ENCODE measurements at places on chromosomes 6 and 20. TPM values are rescaled to one million over a fixed set of nuclear protein-coding genes. Genes with fewer than 3 reads are reported as not detected.

VTA1 gene
- total RNA-seq = 43.3 TPM

INSM1 gene
- not detected for total RNA-seq

PKHD1 gene
- not detected for total RNA-seq

PRKN gene
- 13.4 TPM for total RNA-seq

ECI2 gene
- 34.5 TPM for total RNA-seq

GRCh38 chr6:108712946-108713345, 135.3 kb upstream of the ARMC2 start:
- no peaks in the 10 kb centered on the region for H3K36me3 ChIP-seq
- DNase-seq = no peak

GRCh38 chr6:21859193-21859735, 265.7 kb downstream of the SOX4 start:
- H3K36me3 ChIP-seq = no peaks in the 10 kb centered on the region
- H3K4me3 ChIP-seq = no peak overlapping the region
- no peaks in the 10 kb centered on the region for H3K27me3 ChIP-seq
- no peak overlapping the region for H3K27ac ChIP-seq
- no peak for DNase-seq

- no peaks in the 10 kb centered on the region for H3K36me3 ChIP-seq
- no peak for DNase-seq
- H3K4me1 ChIP-seq = no peaks in the 10 kb centered on the region
- no peak overlapping the region for H3K4me3 ChIP-seq
- no peaks in the 10 kb centered on the region for H3K27me3 ChIP-seq
- no peak overlapping the region for H3K27ac ChIP-seq
Observed at GRCh38 chr6:24752503-24752902, 22.2 kb upstream of the GMNN start.

GRCh38 chr6:30818391-30818841, 65.9 kb upstream of the DDR1 start:
- peak overlapping the region; percentile 92 for H3K27ac ChIP-seq
- H3K4me1 ChIP-seq = peaks cover 64% of the 10 kb centered on the region

GRCh38 chr6:56814308-56814707, 140.6 kb upstream of the BEND6 start:
- H3K27me3 ChIP-seq = no peaks in the 10 kb centered on the region
- no peaks in the 10 kb centered on the region for H3K36me3 ChIP-seq
- DNase-seq = no peak
- no peak overlapping the region for H3K4me3 ChIP-seq
- no peak overlapping the region for H3K27ac ChIP-seq

GRCh38 chr6:55825402-55826051, 49.9 kb downstream of the BMP5 start:
- no peak for DNase-seq
- H3K36me3 ChIP-seq = no peaks in the 10 kb centered on the region
- no peak overlapping the region for H3K27ac ChIP-seq
- no peak overlapping the region for H3K4me3 ChIP-seq
- no peaks in the 10 kb centered on the region for H3K4me1 ChIP-seq

DNA sequence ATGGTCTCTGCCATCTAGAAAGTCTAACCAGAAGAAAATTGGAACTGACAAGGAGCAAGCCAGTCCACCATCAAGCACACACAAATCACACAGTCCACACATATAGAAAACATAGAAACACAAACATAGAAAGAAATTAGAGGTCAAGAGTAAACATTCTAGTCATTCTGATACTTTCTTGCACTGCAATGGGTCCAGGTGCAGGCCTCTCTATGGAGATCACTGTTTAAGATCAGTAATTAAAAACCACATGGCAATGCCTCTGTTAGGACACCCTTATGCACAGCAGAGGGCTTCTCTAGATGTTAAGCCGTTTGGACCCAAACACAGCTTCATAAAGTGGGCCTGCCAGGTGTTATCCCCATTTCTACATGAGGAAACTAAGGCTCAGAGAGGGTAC, 42.8 kb upstream of the SLC22A23 start:
- peaks cover 29% of the 10 kb centered on the region for H3K4me1 ChIP-seq
- DNase-seq = no peak
- no peaks in the 10 kb centered on the region for H3K27me3 ChIP-seq
- H3K4me3 ChIP-seq = no peak overlapping the region

DNA sequence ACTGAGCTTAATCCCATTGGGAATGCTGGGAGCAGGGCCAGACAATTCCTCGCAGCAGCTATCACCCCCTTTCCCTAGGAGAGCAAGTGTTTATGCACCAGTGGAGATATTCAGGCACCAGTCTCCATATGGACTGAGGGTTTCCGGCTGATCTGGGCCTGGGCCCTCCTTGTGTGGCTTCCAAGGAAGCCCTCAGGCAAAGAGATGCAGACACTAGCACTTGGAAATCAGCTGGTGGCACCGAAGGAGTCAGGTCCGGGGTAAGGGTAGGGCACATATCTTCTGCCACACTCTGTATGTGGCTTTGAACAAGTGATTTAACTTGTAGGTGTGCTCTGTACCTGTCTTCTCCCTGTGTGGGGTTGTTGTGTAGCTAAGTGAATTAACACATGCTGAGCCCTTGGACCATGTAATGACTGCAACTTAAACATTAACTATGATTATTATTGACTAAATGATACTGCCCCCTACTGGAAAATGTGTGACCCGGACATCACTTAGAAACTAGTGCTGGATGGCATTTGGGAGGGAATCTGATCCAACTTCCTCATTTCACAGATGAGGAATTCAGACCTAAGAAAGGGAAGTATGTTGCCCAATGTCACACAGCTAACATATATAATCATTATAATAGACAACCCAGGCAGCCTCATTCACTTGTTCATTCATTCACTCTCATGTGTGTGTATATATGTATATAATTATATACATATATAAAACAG, 19.3 kb upstream of the WFDC2 start:
- H3K27ac ChIP-seq = no peak overlapping the region
- H3K36me3 ChIP-seq = no peaks in the 10 kb centered on the region
- DNase-seq = no peak
- H3K4me1 ChIP-seq = no peaks in the 10 kb centered on the region
- no peak overlapping the region for H3K4me3 ChIP-seq
- peaks cover 59% of the 10 kb centered on the region for H3K27me3 ChIP-seq

GRCh38 chr6:25326126-25326525, 47.0 kb downstream of the CARMIL1 start:
- DNase-seq = no peak
- H3K27me3 ChIP-seq = no peaks in the 10 kb centered on the region
- no peak overlapping the region for H3K4me3 ChIP-seq
- H3K27ac ChIP-seq = no peak overlapping the region
- H3K36me3 ChIP-seq = no peaks in the 10 kb centered on the region

DNA sequence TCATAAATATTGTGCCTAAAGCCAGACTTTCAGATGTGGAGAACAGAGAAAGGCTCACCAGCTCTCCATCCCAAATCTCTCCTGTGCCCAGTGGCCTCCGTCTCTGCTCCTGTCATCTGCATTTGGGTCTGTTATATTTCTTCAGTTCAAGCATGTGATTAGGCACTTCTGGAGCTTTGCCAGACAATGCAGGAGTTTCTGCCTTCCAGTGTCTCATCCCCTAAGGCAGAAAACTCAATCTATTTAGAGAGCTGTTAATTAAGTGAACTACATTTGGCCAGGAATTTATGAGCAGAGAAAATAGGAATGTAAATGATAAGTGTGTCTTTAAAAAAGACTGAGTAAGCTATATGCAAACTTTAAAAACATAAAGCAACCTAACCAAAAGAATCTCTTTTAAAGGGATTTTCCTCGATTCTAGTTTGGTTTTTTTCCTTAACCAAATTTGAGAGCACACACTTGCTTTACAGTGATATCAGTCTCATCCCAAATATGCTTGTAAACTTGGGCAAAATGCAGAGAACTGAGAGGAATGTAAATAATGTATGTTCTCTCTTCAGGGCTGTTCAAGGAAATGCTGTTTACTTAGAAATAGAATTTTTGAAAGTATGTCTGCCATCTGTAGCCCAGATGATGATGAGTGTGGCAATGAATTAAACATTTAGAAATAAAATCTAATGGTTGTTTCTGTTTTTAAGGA, 113.9 kb downstream of the ELOVL4 start:
- no peak overlapping the region for H3K27ac ChIP-seq
- H3K4me1 ChIP-seq = no peaks in the 10 kb centered on the region
- H3K36me3 ChIP-seq = no peaks in the 10 kb centered on the region
- peaks cover 12% of the 10 kb centered on the region for H3K27me3 ChIP-seq
- DNase-seq = no peak

- peak within 1 kb of the TSS; percentile 74 for H3K4me3 ChIP-seq
- peaks cover 21% of the 10 kb centered on the region for H3K27me3 ChIP-seq
- H3K4me1 ChIP-seq = peaks cover 6% of the 10 kb centered on the region
- H3K27ac ChIP-seq = no peak within 1 kb of the TSS
Observed at GRCh38 chr6:99349171-99350141, at the start of gene FAXC. Gene FAXC, minus strand, starts transcription at chr6:99349674. Its CDS starts 302 bp downstream, at chr6:99349372.

GRCh38 chr20:54865273-54865672, 389.9 kb downstream of the DOK5 start:
- no peaks in the 10 kb centered on the region for H3K36me3 ChIP-seq
- no peaks in the 10 kb centered on the region for H3K27me3 ChIP-seq
- no peak for DNase-seq
- no peak overlapping the region for H3K4me3 ChIP-seq
- no peaks in the 10 kb centered on the region for H3K4me1 ChIP-seq
- H3K27ac ChIP-seq = no peak overlapping the region

GRCh38 chr6:144662812-144663365, 377.8 kb downstream of the UTRN start:
- DNase-seq = no peak
- H3K4me1 ChIP-seq = peaks cover 64% of the 10 kb centered on the region
- H3K36me3 ChIP-seq = no peaks in the 10 kb centered on the region
- no peaks in the 10 kb centered on the region for H3K27me3 ChIP-seq
- H3K27ac ChIP-seq = peak overlapping the region; percentile 19
- H3K4me3 ChIP-seq = no peak overlapping the region

- H3K4me1 ChIP-seq = peaks cover 30% of the 10 kb centered on the region
- no peak overlapping the region for H3K27ac ChIP-seq
- H3K4me3 ChIP-seq = no peak overlapping the region
- H3K27me3 ChIP-seq = no peaks in the 10 kb centered on the region
Observed at GRCh38 chr6:18265787-18266522, 1.6 kb upstream of the DEK start.

DNA sequence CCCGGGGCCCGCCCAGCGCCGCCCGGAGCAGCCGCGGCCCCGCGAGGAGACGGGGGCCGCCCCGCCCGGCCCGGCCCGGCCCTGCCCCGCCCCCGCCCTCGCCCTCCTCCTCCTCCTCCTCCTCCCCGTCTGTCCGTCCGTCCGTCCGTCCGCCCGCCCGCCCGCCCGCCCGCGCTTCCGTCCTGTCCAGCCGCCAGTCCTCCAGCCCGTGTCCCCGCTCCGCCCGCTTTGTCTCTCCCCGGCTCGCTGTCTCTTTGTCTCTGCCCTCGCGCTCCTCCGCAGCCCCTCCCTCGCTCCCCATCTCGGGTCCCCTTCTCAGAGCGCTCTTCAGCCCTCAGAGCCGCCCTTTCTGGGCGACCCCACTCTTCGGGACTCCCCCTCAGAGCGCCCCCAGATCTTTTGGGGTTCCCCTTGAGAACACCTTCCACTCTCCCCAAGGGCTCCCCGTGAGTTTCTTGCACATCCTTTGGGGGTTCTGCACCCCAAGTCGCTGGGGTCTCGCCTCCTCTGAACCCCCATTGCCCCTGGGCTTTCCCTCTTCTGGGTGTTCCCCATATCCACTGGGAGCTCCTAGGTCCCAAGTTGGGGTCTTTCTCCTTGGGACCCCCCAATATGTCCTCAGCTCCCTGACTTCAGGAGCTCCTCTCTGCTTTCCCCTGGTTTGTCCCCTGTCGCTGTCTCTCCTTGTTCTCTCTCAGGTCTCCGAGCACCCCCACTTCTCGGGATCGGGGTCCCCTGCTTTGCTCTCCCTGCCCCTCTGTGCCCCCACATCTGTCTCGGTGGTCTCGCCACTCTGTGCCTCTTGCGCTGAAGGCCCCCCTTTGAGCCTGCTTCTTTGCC, 79.5 kb upstream of the MYL9 start:
- H3K4me1 ChIP-seq = peaks cover 45% of the 10 kb centered on the region
- H3K27ac ChIP-seq = peak overlapping the region; percentile 96
- peak overlapping the region; percentile 98 for H3K4me3 ChIP-seq
- H3K36me3 ChIP-seq = peaks cover 2% of the 10 kb centered on the region
- H3K27me3 ChIP-seq = no peaks in the 10 kb centered on the region

- no peak for DNase-seq
- H3K4me3 ChIP-seq = no peak overlapping the region
- no peaks in the 10 kb centered on the region for H3K4me1 ChIP-seq
- H3K27me3 ChIP-seq = no peaks in the 10 kb centered on the region
- H3K27ac ChIP-seq = no peak overlapping the region
Observed at GRCh38 chr20:53439616-53440015, 154.0 kb downstream of the ZNF217 start.

- H3K27me3 ChIP-seq = no peaks in the 10 kb centered on the region
- peaks cover 14% of the 10 kb centered on the region for H3K4me1 ChIP-seq
- H3K27ac ChIP-seq = no peak overlapping the region
- no peak overlapping the region for H3K4me3 ChIP-seq
Observed at GRCh38 chr6:116349216-116349615, 21.5 kb upstream of the DSE start.

- H3K27ac ChIP-seq = no peak overlapping the region
- peaks cover 4% of the 10 kb centered on the region for H3K4me1 ChIP-seq
- peaks cover 4% of the 10 kb centered on the region for H3K27me3 ChIP-seq
- no peak overlapping the region for H3K4me3 ChIP-seq
- no peak for DNase-seq
Observed at GRCh38 chr6:47153404-47153755, 111.2 kb upstream of the ADGRF1 start.

GRCh38 chr6:25927178-25927577, 3.3 kb downstream of the SLC17A2 start:
- no peak for DNase-seq
- H3K4me3 ChIP-seq = no peak overlapping the region
- H3K27ac ChIP-seq = no peak overlapping the region
- peaks cover 13% of the 10 kb centered on the region for H3K27me3 ChIP-seq
- no peaks in the 10 kb centered on the region for H3K4me1 ChIP-seq
- H3K36me3 ChIP-seq = no peaks in the 10 kb centered on the region

GRCh38 chr20:25659999-25660398, 36.2 kb upstream of the NANP start:
- DNase-seq = no peak
- no peaks in the 10 kb centered on the region for H3K27me3 ChIP-seq
- H3K36me3 ChIP-seq = peaks cover 7% of the 10 kb centered on the region
- H3K4me1 ChIP-seq = no peaks in the 10 kb centered on the region

DNA sequence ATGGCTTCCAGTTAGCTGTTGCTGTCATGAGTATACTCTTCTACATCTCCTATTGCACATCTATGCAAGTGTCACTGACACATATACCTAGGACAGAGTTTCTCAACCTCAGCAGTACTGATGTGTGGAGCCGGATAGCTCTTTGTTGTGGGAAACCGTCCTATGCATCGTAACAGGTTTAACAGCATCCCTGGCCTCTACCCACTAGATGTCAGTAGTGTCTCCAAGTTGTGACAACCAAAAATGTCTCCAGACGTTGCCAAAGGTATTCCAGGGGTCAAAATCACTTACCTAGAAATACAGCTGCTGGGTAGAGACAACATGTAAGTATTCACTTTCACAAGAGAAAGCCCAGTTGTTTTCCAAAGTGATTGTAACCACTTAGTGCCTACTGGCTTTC, 637.6 kb downstream of the RNF144B start:
- H3K27me3 ChIP-seq = no peaks in the 10 kb centered on the region
- no peak overlapping the region for H3K4me3 ChIP-seq
- H3K36me3 ChIP-seq = no peaks in the 10 kb centered on the region
- H3K4me1 ChIP-seq = peaks cover 19% of the 10 kb centered on the region
